Fibroblast of skin of scalp (primary cell): ENCODE measurements at places on chromosomes 6 and 20.

- no peak for DNase-seq
Observed at GRCh38 chr6:109722564-109723254, 31.6 kb downstream of the FIG4 start.

GRCh38 chr6:4965562-4966389, 38.1 kb downstream of the RPP40 start:
- DNase-seq: no peak

- DNase-seq: no peak
Observed at GRCh38 chr6:63899550-63899949, 263.9 kb downstream of the PHF3 start.

DNA sequence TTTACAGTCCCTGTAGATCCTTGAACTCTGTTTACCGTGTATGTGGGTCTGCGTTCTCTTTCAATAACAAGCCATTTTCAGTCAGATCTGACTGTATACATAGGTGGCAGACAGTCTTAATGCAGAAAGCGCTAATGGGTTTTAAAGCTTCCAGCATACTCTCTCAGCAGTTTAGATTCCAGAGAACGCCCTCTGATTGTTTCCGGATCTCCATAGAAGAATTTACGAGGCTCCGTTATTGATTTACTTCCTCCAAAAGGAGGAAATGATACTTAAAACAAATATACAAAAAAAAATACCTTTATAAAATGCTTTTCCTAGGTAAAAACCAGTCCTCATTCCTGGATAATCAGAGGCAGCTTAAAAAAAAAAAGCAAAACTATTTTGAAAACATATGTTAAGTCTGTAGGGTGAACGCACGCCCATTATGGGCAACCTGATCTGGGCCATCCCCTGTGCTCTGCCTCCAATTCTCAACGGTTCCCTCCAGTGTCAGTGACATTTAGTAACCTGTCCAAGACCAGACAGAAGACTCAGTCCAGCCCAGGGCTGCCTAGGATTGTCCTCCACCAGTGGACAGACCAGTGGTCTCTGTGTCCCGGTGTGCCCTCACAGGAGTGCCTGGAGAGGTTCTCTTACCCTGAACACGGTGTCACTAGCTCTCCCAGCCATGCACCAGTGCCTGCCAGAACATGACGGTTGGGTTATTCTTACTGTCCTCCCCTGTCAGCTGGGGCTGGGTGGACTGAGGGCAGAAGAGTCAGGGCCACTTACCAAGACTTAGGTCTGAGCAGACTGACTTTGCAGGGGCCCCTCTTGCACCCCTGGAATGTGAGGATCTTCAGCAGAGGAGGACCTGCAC, 217.3 kb downstream of the ARID1B start:
- no peak for DNase-seq

DNA sequence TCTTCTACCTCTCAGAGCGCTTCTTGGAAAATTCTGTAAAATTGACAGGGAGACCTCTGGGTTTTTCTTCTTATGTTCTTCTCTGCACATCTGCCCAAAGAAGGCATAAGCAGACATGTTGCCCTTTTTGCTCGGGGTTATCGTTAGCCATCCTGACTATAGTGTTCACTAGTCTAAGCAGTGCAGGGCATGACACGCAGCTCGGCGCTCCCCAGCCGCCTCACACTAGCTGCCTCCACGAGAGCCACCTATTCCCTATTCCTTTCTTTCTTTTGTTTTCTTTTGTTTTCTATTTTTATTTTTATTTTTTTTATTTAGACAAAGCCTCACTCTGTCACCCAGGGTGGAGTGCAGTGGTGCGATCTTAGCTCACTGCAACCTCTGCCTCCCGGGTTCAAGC, 100.2 kb upstream of the OPRM1 start:
- no peak for DNase-seq
